ENCODE measurements at places on chromosomes 4 and X. TPM values are rescaled to one million over a fixed set of nuclear protein-coding genes. Genes with fewer than 3 reads are reported as not detected.
A peak's percentile ranks its signal among the peaks of the same experiment; 100 is the strongest.

DNA sequence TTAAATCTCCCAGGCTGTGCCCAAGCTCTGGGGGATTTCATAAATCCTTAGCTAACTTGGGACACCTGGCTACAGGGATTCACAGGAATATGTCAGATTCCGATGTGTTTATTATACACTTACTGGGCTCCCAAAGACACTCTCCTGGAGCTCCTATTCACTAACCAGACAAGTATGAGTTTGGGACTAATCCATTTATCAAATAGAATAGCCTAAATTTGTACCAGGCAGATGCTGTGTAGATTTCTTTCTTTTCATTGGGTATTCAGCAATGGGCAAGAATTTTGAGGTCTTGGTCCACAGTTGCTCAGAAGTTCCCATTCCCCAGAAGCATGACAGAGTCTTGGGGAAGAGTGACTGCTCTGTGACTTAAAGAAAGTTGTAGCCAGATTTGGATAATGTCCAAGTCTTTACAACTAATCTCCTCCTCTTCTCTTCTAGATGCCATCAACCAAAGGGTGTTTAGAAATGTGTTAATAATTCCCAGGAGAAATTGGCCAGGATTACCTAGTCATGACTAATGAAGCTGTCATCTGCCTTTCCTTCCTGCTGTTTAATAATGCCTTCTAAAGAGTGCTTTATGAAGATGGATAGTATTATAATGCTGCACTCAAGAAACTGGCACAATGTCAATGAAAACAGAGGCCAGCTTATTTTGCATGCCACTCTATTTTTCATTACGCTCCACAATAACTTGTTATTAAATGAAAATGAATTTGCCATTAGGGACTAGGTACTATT is 120.9 kb downstream of the CHIC2 start:
- no peak for DNase-seq
- H3K27me3 ChIP-seq, result no peaks in the 10 kb centered on the region
- H3K4me1 ChIP-seq, result no peaks in the 10 kb centered on the region
- no peak overlapping the region for H3K4me3 ChIP-seq

- DNase-seq, result peak; percentile 82
- H3K4me1 ChIP-seq, result no peaks in the 10 kb centered on the region
- H3K36me3 ChIP-seq, result no peaks in the 10 kb centered on the region
Measured at GRCh38 chrX:12791257-12792228, at the start of gene PRPS2. PRPS2 (plus strand) TSS chrX:12791412; CDS start chrX:12791498, 86 bp downstream.

DNA sequence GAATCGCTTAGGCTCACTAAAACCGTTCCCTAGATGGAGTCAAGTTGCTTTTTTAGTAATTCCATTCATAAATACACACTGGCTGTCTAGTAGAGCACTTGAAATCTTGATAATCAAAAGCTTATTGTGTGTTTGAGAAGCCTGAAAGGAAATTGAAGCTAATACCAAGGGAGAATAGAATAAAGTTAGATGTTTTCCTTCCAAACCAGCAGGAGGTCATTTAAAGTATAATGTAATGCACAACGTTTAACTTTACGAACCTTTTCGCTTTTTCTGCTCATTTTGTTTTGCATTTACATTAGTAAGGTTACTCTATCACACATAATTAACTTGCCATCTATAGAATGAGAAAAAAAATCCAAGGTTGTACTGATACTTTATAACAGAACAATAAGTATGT is 440.9 kb downstream of the NKX6-1 start:
- no peak overlapping the region for H3K27ac ChIP-seq
- no peaks in the 10 kb centered on the region for H3K36me3 ChIP-seq
- DNase-seq, result no peak
- H3K4me3 ChIP-seq, result no peak overlapping the region
- H3K27me3 ChIP-seq, result no peaks in the 10 kb centered on the region

The SHROOM2 gene
- 3.9 TPM for total RNA-seq

- no peaks in the 10 kb centered on the region for H3K4me1 ChIP-seq
- H3K4me3 ChIP-seq, result no peak overlapping the region
- H3K27ac ChIP-seq, result no peak overlapping the region
- H3K27me3 ChIP-seq, result no peaks in the 10 kb centered on the region
- no peaks in the 10 kb centered on the region for H3K36me3 ChIP-seq
Measured at GRCh38 chrX:13123857-13124345, 79.5 kb upstream of the FAM9C start.

The FGF2 gene
- total RNA-seq, result 0.94 TPM

DNA sequence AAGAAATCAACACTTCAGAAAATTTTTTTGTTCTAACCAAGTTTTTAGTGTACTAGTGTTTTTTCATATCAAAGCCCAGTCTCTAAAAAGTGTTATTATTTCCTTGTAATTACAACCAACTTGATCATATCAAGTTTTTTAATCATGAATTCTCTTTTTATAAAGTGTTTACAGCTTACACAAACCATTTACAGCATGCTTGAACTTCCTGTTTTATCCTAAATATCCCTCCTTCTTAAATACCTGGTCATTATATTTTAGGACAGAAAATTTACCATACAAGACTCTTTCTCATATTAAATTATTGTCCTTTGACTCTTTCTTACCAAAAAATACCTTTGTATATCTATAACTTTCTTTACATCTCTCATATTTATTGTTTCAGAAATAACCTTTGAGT is 89.4 kb upstream of the NPY2R start:
- H3K36me3 ChIP-seq, result no peaks in the 10 kb centered on the region
- no peak overlapping the region for H3K27ac ChIP-seq
- H3K4me1 ChIP-seq, result no peaks in the 10 kb centered on the region
- H3K27me3 ChIP-seq, result no peaks in the 10 kb centered on the region

DNA sequence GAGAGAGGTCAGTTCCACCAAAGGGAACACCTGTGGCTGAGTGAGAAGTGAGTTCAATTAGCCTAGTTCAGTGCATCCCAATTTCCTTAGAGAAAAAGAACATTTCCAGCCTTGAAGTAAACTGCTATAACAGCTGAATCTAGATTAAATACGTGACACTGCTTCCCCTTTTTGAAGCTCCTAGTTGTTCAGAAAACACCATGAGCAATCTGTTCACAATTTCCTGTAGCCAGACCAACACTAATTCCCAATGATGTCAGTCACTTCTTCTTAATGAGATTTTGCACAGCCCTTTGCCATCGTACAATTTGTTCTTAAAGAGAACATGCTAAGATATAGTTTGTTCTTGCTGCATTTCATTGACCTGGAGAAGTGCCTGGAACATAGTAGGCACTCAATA is 144.6 kb upstream of the EDNRA start:
- H3K36me3 ChIP-seq, result no peaks in the 10 kb centered on the region
- no peaks in the 10 kb centered on the region for H3K27me3 ChIP-seq
- no peak overlapping the region for H3K4me3 ChIP-seq
- no peaks in the 10 kb centered on the region for H3K4me1 ChIP-seq
- no peak for DNase-seq
- H3K27ac ChIP-seq, result no peak overlapping the region

- no peaks in the 10 kb centered on the region for H3K4me1 ChIP-seq
- H3K27ac ChIP-seq, result no peak overlapping the region
- H3K4me3 ChIP-seq, result no peak overlapping the region
- no peak for DNase-seq
Measured at GRCh38 chr4:54898656-54899340, 226.6 kb downstream of the KDR start.

- H3K4me1 ChIP-seq, result peaks cover 4% of the 10 kb centered on the region
- no peak for DNase-seq
- no peaks in the 10 kb centered on the region for H3K36me3 ChIP-seq
- no peak overlapping the region for H3K4me3 ChIP-seq
- no peak overlapping the region for H3K27ac ChIP-seq
- no peaks in the 10 kb centered on the region for H3K27me3 ChIP-seq
Measured at GRCh38 chr4:38531141-38531727, 132.8 kb upstream of the KLF3 start.

The PLP1 gene
- 11.2 TPM for total RNA-seq

GRCh38 chrX:44816367-44816766 is 27.5 kb upstream of the DUSP21 start:
- H3K4me3 ChIP-seq, result no peak overlapping the region
- no peaks in the 10 kb centered on the region for H3K36me3 ChIP-seq
- no peaks in the 10 kb centered on the region for H3K27me3 ChIP-seq
- DNase-seq, result no peak
- H3K4me1 ChIP-seq, result no peaks in the 10 kb centered on the region

DNA sequence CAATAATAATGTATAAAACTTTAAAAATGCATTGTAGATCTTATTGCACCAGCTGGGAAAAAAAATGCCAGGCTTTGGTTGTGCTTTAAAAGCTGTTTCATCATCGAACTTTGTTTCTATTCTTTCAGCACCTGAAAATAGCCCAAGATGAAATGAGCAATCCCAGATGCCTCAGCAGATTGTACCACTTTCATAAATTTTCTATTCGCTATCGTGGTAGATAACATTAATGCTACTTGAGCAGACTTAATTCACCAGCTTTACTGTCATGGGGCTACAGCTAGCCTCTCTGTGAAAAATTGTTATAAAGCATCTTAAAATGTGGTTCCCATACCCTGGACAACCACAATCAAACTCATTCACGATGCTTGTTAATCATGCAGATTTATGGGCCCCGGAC is 599.6 kb upstream of the HS3ST1 start:
- no peaks in the 10 kb centered on the region for H3K27me3 ChIP-seq
- no peak for DNase-seq
- H3K27ac ChIP-seq, result no peak overlapping the region
- no peaks in the 10 kb centered on the region for H3K4me1 ChIP-seq

DNA sequence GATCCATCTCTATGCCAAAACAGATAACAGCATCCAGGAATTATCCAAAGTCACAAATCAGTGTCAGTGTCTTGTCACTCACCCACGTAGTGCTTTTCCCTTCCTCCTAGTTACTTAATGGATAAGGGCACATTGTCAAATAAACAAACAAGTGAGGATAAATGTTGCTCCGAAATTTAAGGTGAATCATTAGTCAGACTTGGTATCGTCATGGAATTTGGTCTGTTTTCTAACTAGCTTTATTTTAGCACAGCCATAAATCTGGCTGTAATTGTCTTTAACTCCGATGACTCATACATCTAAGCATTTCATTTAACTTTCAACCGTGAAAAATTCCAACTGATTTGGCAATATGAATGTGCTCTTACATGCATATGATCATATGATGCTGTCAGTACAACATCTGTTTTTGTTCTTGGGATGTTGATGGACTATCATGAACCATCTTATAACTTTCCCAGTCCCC is 83.3 kb downstream of the SNCA start:
- no peaks in the 10 kb centered on the region for H3K36me3 ChIP-seq
- H3K27me3 ChIP-seq, result no peaks in the 10 kb centered on the region
- no peaks in the 10 kb centered on the region for H3K4me1 ChIP-seq
- H3K4me3 ChIP-seq, result no peak overlapping the region

GRCh38 chr4:72631296-72631695 is 62.3 kb upstream of the ADAMTS3 start:
- H3K4me3 ChIP-seq, result no peak overlapping the region
- no peaks in the 10 kb centered on the region for H3K4me1 ChIP-seq
- no peaks in the 10 kb centered on the region for H3K27me3 ChIP-seq

The ITIH6 gene
- not detected for total RNA-seq

The WWC2 gene
- total RNA-seq, result 6.8 TPM

GRCh38 chr4:2944586-2945526 is 18.4 kb downstream of the NOP14 start:
- H3K4me1 ChIP-seq, result no peaks in the 10 kb centered on the region
- H3K27me3 ChIP-seq, result no peaks in the 10 kb centered on the region
- H3K27ac ChIP-seq, result no peak overlapping the region
- DNase-seq, result no peak
- H3K36me3 ChIP-seq, result peaks cover 32% of the 10 kb centered on the region
